ENCODE measurements at places on chromosomes 16 and 17. TPM values are rescaled to one million over a fixed set of nuclear protein-coding genes. Genes with fewer than 3 reads are reported as not detected.

TUBB3 gene
- total RNA-seq = 205 TPM

DNA sequence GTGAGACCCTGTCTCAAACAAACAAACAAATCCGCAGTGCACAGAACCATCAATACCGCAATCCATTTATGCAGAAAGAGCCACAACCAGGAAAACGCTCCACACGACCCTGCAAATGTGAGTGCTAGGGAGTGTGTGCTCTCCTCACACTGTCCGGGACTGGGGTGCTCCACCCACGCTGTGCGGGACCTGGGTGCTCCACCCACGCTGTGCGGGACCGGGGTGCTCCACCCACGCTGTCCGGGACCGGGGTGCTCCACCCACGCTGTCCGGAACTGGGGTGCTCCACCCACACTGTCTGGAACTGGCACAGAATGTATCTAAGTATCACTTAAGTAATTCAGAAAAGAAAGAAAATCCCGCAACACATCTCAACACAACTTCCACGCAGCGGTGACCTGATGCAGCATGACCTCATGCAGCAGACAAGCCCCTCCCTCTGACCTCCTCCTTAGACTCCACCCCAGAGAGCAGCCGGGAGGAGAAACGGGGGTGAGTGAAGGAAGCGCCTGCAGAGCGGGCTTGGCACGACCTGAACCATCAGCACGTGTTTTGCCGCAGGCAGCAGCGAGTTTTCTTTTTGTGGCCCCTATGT, 38.5 kb downstream of the ZNF276 start:
- H3K27me3 ChIP-seq = no peaks in the 10 kb centered on the region
- no peaks in the 10 kb centered on the region for H3K4me1 ChIP-seq
- no peak overlapping the region for H3K27ac ChIP-seq
- H3K4me3 ChIP-seq = no peak overlapping the region
- H3K36me3 ChIP-seq = no peaks in the 10 kb centered on the region

DNA sequence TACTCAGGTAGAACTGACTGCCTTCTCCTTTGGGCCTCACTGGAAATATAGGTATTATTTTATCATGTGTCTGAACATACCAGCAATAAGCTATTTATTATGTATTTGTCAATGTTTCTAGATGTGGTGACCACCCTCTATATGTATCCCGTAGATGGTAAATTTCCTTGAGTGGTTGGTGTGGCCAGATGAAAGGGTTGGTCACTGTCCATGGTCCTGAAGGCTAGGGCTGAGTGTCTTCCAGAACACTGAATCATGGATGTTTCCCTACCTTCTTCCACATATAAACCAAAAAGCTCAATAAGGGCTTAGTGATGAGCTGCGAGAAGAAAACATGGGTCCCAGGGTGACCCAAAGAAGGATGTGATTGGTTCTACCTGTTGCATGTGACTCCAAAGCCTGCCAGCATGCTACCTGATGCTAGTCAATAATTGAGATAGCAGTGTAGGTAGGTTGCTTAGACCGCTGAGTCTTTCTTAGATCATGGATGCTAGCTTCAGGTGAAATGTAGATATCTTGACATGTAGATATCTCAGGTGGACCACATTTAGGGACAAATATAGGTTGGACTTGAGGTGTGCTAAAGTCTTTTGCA, 150.3 kb downstream of the ASIC2 start:
- H3K36me3 ChIP-seq = no peaks in the 10 kb centered on the region
- H3K27me3 ChIP-seq = no peaks in the 10 kb centered on the region
- DNase-seq = no peak

CD300A gene
- total RNA-seq = 0.21 TPM

HP gene
- total RNA-seq = 7.0 TPM

TEX2 gene
- total RNA-seq = 20.1 TPM

ELMO3 gene
- total RNA-seq = 2.0 TPM

DNA sequence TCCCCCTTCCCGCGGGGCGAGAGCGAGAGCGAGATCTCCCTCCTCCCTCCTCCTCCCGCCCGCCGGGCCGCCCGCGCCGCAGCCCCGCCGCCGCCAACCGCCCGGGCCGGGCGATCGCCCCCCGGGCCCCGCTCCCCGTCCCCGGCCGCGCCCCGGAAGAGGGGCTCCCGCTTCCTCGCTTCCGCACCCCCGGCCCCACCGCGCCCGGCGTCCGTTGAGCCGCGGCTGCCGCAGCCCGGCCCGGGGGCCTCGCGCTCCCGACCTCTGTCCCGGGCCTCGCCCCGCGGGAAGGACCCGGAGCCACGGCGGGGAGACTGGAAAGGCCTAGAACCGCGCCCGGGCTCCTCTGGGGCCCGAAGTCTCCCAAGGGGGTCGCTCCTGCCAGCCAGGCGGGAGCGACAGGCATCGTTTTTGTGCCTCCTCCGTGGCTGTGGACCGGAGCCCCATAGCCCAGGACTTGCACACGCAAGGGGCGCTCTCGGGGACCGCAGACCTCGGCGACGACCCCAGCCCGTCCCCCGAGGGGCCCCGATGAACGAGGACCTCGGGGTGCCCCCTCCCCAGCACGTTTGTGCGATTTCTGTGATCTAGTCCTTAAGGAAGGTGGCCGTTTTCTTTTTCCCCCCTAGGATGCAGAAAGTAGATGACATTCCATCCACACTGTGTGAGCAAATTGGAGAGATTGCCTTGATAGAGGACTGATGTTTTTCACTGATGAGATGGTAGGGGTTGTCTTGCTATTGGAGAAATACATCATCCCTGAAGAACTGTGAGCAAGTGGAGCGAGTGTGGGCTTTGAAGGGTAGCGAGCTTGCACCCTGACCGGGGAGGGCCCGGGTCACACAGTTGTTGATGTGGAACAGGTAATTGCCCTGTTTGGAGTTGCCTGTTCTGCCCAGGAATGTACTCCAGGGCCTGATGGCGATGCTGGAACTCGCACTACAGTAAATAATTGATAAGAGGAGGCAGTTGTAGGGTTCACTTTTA, 611 bp downstream of the BANP start:
- H3K36me3 ChIP-seq = peaks cover 10% of the 10 kb centered on the region
- no peaks in the 10 kb centered on the region for H3K27me3 ChIP-seq
- peak overlapping the region; percentile 93 for H3K27ac ChIP-seq
- peaks cover 17% of the 10 kb centered on the region for H3K4me1 ChIP-seq
- DNase-seq = no peak

GJD3 gene
- total RNA-seq = 0.33 TPM

GRCh38 chr16:30570636-30571444, 674 bp downstream of the ZNF688 start:
- no peaks in the 10 kb centered on the region for H3K27me3 ChIP-seq
- H3K4me3 ChIP-seq = peak overlapping the region; percentile 89
- no peak for DNase-seq
- H3K27ac ChIP-seq = peak overlapping the region; percentile 94
- H3K4me1 ChIP-seq = peaks cover 9% of the 10 kb centered on the region
- no peaks in the 10 kb centered on the region for H3K36me3 ChIP-seq

DNA sequence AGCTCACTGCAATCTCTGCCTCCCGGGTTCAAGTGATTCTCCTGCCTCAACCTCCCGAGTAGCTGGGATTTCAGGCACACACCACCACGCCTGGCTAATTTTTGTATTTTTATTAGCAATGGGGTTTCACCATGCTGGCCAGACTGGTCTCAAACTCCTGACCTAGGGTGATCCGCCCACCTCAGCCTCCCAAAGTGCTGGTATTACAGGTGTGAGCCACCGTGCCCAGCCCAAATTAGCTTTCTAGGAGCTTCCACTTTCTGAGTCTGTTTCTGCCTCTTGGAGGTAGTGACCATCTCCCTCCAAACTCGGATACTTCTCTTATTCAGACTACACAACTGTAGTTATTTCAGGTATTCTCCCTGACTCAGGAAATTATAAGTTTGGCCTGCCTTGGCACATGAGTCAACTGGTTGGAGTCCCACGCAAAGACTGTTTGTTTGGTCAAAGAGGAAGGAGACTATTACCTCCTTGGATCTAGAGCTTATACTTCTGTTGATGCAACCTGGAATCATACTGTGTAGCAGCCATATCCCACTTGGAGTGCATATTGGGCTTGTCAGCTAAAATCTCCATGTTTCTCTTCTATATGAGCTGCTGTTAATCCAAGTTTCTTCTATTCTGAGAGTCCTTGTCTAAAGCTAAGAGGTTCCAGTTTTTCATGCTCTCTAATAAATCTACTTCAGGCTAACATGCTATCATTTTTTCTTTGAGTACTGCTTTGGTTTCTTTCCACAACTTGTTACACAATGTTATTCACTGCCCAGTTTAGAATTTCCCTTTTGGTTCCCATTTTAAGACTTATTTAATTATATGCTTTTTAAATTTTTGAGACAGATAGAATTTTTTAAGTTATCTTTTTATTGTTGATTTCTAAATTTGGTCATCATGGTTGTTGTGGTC, 7.5 kb downstream of the IL4R start:
- 0 out of 2 replicates have a peak, but pooled peaks cover 3% of the 10 kb centered on the region for H3K4me1 ChIP-seq
- H3K27ac ChIP-seq = no peak overlapping the region
- no peak for DNase-seq
- H3K4me3 ChIP-seq = no peak overlapping the region
- no peaks in the 10 kb centered on the region for H3K36me3 ChIP-seq

DNA sequence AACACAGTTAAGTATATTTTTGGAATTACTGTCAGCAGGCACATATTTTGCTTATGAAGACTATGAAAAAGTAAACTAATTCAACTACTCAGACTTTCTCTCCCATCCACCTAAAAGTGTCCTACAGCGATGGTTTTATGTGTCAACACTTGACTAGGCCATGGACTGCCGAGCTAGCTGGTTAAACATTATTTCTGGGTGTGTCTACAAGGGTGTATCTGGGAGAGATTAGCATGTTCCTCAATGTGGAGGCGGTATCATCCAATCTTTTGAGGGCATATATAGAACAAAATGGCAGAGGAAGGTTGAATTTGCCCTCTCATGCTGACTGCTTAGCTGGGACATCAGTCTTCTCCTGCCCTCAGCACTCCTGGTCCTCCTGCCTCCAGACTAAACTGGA, 82.7 kb upstream of the CDYL2 start:
- H3K4me3 ChIP-seq = no peak overlapping the region
- no peaks in the 10 kb centered on the region for H3K4me1 ChIP-seq
- no peaks in the 10 kb centered on the region for H3K27me3 ChIP-seq
- no peak for DNase-seq
- no peak overlapping the region for H3K27ac ChIP-seq

- H3K4me3 ChIP-seq = no peak overlapping the region
- H3K36me3 ChIP-seq = no peaks in the 10 kb centered on the region
- no peaks in the 10 kb centered on the region for H3K27me3 ChIP-seq
- no peak overlapping the region for H3K27ac ChIP-seq
Observed at GRCh38 chr17:39576187-39576586, 31.5 kb downstream of the NEUROD2 start.

- H3K27ac ChIP-seq = no peak overlapping the region
- H3K4me3 ChIP-seq = no peak overlapping the region
- no peaks in the 10 kb centered on the region for H3K27me3 ChIP-seq
- no peaks in the 10 kb centered on the region for H3K36me3 ChIP-seq
- no peaks in the 10 kb centered on the region for H3K4me1 ChIP-seq
Observed at GRCh38 chr16:82059983-82060421, 24.9 kb downstream of the HSD17B2 start.

GRCh38 chr16:38941-39892, 14.2 kb downstream of the POLR3K start:
- no peaks in the 10 kb centered on the region for H3K4me1 ChIP-seq
- no peak for DNase-seq
- H3K27ac ChIP-seq = no peak overlapping the region
- no peaks in the 10 kb centered on the region for H3K36me3 ChIP-seq
- H3K27me3 ChIP-seq = no peaks in the 10 kb centered on the region

FA2H gene
- 0.15 TPM for total RNA-seq

- H3K27ac ChIP-seq = peak overlapping the region; percentile 59
- no peak for DNase-seq
- H3K4me1 ChIP-seq = peaks cover 46% of the 10 kb centered on the region
- no peaks in the 10 kb centered on the region for H3K36me3 ChIP-seq
- H3K27me3 ChIP-seq = no peaks in the 10 kb centered on the region
Observed at GRCh38 chr17:39665642-39666224, 584 bp downstream of the TCAP start.

GRCh38 chr17:38960402-38960801, 6.8 kb downstream of the FBXO47 start:
- no peak overlapping the region for H3K27ac ChIP-seq
- no peaks in the 10 kb centered on the region for H3K36me3 ChIP-seq
- no peak for DNase-seq

GLTPD2 gene
- not detected for total RNA-seq

- H3K4me3 ChIP-seq = no peak overlapping the region
- no peaks in the 10 kb centered on the region for H3K27me3 ChIP-seq
- H3K27ac ChIP-seq = no peak overlapping the region
Observed at GRCh38 chr16:3691761-3692160, 25.6 kb downstream of the TRAP1 start.

Measured in Panc1 (cell line).